ENCODE measurements at places on chromosomes 13 and 19.

DNA sequence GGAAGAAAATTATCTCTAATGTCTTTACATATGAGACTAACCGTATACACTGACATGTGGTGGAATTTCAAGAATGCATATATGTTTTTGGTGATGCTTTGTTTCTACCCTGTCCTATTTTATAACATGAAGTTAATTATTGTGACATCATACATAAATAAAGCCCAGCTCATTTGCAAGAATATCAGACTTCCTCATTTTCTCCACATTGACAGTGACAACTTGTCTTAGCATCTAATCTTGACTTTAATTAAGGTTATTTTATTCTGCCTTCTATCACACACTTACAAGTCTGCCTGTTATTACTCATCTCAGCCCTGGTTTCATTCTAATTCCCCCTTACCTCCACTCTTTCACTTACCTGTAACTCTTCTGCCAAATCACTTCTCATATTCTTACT lies 140.6 kb upstream of the STARD13 start:
- DNase-seq: no peak

GRCh38 chr13:59793107-59793506 lies 370.6 kb downstream of the DIAPH3 start:
- no peak for DNase-seq

DNA sequence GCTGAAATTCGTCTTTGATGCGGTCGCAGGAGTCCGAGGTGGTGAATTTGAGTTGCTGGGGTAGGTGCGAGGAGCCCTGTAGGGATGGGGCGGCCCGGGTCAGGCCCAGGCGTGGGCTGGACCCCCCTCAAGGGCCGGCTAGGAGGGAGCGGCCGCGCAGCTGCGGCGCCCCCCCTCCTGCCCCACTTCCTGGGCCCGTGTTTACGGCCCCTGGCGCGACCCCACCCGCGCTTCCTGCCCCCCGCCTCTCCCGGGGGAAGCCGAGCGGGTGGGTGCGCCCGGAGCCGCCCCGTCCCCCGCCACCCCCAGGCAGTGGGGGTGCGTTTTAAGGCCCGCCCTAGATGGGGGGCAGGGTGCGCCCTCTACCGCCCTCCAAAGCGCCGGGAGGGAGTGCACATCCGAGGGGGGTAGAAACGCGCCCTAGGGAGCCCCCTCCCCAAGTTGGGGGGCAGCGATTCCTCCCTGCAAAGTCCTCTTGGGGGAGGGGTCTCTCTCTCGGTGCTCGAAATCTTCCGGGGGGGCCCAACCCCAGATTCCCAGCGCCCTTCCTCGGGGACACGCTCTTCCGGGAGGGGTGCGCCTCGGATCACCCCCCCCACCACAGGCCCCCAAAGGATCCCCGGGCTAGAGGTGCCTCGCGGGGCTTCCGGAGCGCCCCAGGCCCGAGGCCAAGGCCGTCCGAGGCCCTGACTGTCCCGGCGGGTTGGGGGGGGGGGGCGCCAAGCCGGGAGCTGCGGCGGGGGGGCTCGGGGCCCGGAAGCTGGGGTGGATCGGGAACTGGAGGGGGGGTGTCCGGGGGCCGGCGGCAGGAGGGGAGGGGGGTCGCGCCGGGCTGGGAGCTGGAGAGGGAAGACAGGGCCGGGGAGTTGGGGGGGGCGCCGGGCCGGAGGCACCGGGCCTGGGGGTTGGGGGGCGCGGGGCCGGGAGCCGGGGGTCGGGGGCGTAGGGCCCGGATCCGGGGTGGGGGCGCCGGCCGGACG lies 823 bp downstream of the TLE5 start:
- DNase-seq: no peak

- no peak for DNase-seq
These were observed 66.0 kb upstream of the TPP2 start for GRCh38 chr13:102530751-102531150.

- DNase-seq: no peak
These were observed 3.5 kb downstream of the ARID3A start for GRCh38 chr19:929203-929890.

GRCh38 chr13:28093881-28094280 lies 6.5 kb downstream of the FLT3 start:
- no peak for DNase-seq

- DNase-seq: no peak
These were observed 58.4 kb downstream of the RASA3 start for GRCh38 chr13:114073881-114074612.

DNA sequence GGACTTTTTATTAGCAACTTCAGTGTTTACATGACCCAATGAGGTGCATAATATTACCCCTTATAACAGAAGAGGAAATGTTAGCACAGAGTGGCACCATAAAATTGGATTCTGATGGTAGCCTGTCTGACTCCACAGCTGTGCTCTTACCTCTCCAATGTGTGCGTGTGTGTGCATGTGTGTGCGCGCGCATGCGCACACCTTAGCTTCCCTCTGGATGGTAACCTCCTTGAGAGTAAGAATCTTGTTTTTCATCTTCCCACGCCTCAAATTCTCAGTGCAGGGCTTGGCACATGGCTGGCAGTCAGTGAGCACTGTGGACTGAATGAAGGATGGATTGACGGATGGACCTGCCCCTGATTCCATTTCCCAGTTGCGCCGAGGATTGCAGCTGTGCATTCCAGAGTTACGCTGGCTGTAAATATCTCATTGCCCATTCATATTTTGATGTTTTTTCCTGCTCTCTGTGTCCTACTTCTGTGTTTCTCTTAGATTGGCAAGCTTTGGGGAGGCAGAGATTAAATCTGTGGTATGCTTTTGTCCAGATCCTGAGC lies 99.2 kb upstream of the WASF3 start:
- no peak for DNase-seq

DNA sequence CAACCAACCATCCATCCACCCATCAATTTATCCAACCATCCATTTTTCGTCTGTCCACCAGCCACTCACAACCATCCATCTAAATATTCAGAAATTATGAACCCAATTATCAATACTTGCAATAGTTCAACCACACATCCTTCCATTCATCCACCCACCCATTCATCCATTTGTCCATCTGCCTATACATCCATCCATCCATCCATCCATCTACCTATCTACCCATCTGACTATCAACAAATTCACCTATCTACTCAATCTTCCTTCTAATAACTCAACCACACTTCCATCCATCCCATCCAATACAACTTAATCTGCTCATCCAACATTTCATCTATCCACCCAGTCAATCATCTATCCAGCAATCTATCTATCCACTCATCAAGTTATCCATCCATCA lies 46.3 kb downstream of the UNC13A start:
- no peak for DNase-seq

DNA sequence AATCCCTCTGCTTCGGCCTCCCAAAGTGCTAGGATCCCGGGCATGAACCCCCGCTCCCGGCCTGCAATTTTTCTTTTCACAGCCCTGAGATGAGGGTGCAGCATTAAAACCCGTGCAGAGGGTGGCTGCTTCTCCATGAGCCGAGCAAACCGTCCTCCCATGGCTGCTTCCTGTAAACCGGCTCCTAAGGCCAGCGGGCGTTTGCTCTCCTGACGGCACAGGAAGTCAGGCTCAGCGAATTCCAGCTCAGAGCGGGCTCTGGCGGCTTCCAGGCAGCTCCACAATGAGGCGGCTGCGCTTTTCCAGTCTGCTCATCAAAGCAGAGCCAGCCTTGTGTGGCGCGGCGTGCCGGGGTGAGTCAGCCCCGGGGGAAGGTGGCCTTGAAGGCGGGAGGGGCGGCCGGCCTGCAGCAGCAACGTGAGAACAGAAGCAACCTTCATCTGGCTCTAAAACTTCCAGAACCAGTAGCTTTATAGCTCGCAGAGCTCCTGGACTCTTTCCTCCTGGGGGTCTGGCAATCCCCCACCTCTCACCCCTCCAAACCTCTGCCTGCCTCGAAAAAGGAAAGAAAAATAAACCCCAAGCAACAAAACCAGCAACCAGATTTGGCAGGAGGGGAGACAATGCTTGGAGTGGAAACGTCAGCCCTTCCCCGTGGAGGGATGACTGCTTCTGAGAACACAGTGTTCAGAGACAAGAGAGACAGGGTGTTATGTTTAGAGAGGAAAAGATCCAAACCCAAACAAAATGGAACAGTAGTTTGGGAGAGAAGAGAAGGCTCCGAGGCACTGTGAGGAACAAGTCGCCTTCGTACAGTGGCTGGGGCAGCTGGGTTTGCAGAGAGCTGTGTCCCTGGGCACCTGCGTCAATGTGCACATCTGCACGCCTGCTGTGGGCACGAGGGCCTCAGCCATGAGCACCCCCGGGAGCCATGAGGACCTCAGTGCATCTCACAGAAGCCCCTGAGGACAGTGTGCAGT lies 67.8 kb downstream of the GADD45B start:
- peak; percentile 86 for DNase-seq

DNA sequence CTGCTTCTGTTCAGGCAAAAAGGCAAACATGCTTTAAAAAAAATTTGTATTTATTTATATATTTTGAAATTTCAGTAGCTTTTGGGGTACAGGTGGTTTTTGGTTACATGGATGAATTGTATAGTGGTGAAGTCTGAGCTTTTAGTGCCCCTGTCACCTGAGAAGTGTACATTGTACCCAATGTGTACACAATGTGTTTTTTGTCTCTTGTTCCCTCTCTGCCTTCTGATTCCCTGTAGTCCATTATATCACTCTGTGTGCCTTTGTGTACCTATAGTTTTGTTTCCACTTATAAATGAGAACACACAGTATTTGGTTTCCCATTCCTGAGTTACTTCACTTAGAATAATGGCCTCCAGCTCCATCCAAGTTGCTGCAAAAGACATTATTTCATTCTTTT lies 77.4 kb downstream of the PDS5B start:
- no peak for DNase-seq

DNA sequence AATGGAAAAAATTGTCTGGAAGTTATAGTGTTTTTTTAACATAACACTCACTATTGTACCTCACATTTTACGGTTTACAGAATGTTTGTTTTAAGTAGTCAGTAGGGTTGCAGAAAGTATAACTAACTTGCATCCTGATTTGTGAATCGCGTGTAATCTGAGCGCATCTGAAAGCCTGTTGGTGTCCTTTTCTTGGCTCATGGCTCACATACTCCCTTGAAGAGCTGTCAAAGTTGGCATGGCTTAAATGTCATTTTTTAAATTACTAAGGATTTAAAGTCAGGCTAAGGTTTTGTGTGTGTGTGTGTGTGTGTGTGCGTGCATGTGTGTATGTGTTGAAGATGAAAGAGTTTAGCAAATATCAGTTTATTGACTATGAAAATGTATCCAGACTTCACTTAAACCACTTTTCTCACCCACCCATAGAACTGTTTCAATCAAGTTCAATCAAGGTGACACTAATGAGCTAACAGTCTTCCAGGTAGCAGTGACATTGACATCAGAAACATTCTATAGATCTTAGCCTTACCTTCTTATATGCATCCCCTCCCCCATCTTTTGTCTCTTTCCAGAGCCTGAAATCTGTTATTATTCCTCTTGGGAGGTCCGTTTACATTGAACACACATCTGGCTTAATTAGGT lies 480.4 kb upstream of the SGCG start:
- no peak for DNase-seq

DNA sequence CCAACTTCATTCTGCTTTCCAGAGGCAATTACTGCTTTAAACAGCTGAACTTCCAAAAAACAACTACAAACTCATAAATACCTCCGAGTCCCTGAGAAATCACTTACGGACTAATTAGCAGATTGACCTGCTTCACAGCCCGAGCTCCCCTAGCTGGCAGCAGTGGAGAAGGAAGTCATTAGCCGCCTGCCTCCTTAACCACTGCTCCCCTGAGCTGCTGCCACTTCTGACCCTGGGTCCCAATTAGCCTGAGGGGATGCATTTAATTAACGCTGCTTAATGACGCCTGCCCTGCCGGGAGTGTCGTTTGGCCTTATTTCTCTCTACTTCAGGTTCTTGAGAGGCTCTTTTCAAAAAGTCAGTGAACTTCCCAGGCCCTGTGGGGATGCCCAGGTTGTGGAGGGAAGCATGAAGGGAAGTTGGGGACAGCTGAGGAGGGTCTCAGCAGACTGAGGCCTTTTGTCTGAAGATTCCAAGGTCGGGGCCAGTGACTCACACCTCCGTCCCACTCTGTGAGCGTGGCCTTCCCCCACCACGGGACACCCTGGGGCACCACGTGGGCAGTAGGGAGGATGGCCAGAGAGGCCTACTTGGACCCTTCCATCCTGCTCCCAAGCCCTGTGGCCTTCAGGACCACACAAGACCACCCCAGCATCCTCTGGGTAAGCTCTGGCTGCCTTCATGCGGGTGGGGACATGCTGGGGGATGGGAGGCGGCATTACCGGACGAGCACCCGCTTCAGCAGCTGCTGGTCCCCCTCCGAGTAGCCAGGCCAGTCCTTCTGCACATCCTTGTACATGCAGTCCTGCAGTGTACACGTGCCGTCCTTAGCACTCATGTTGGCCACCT lies 19.8 kb upstream of the ISYNA1 start:
- DNase-seq: no peak

GRCh38 chr13:40983259-40983658 lies 35.9 kb downstream of the ELF1 start:
- DNase-seq: no peak

DNA sequence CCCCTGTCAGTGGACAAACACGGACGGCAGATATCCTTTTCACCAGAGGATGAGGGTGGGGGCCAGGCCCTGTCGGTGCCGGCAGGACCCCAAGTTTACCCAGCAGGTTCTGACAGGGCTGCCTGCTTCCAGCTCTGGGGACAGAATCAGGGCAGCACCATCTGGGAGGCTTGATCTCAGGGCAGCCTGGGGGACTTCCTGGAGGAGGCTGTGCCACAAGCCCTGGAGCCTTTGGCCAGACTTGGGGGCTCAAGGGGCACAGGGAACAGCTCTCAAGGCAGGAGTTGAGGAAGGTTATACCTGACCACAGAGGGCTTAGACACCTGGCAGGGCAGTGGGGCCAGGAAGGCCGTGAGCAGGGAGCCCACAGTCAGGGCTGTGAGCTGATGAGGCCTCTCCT lies 45.2 kb downstream of the COMP start:
- no peak for DNase-seq

DNA sequence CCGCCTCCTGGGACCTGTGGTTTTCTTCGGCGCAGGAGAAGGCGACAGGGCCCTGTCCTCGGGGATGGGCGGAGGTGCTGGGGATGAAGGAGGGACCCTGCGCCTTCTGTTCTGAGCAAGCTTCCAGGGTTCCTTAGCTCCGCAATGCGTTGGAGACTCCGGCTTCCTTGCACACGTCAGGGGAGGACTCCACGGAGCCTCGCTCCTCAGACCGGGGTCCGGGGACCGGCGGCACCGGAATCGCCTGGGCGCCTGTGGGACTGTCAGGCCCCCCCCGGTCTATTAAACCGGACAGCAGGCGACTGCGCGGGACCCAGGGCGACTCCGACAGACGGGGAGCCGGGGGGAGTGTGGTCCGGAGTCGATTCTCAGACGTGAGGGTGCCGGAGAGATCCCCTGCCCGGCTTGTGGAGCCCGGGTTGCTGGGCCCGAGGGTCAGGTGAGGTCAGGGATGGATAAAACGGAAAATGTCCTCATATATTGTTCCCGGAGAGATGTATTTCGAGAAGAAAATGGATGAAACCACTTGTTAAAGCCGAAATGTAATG lies 227.4 kb downstream of the TEX29 start:
- DNase-seq: no peak

- DNase-seq: no peak
These were observed 69.0 kb upstream of the RGCC start for GRCh38 chr13:41388143-41388881.

- DNase-seq: no peak
These were observed 9.6 kb upstream of the ADGRE1 start for GRCh38 chr19:6877766-6878165.

GRCh38 chr13:78576261-78576660 lies 27.1 kb downstream of the POU4F1 start:
- no peak for DNase-seq

All from NCI-H2171 treated with DMSO at 0.1 percent for 48 hours (cell line).